ENCODE measurements at places on chromosomes 11 and 22.

DNA sequence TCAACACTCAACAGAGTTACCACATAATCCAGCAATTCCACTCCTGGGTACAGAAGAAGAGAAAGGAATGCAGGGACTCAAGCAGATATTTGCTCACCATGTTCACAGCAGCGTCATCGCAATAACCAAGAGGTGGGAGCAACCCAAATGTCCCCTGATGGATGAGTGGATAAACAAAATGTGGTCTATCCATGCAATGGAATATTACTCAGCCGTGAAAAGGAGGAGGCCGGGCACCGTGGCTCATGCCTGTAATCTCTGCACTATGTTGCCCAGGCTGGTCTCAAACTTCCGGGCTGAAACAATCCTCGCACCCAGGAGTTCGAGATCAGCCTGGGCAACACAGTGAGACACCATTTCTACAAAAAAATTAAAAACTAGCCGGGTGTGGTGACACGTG lies 131.7 kb downstream of the CTTN start:
- no peak for DNase-seq

- no peak for DNase-seq
Measured at GRCh38 chr11:70057080-70057479, 21.0 kb upstream of the ANO1 start.

GRCh38 chr11:92962446-92962845 lies 7.0 kb upstream of the MTNR1B start:
- no peak for DNase-seq

GRCh38 chr11:97888641-97889040 lies 1132.1 kb upstream of the CNTN5 start:
- DNase-seq, result no peak

GRCh38 chr22:27952779-27953178 lies 33.7 kb upstream of the PITPNB start:
- no peak for DNase-seq
